ENCODE measurements at places on chromosomes 11 and 22.

DNA sequence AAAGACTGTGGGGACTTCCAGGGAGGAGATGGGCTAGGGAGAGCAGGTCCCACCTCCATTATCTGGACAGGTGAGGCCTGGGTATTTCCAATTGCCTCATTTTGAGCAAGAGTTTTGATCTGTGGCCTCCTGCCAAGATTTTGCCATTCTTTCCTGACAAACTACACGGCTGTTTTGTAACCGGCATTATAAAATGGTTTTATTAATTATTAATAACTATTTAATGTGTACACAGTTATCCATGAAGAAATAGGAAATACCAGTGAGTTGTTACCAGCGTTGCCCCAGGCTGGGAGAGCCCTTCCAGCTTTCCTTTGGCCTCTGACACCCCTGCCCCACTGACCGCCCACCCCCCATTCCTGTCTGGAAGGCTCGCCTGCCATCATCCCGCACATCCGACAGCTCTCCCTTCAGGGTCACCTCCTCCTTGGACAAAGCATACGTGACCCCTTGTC, 14.9 kb upstream of the SEC14L3 start:
- no peak for DNase-seq

- DNase-seq: no peak
Observed at GRCh38 chr22:44355716-44356070, 42.9 kb upstream of the SHISAL1 start.

DNA sequence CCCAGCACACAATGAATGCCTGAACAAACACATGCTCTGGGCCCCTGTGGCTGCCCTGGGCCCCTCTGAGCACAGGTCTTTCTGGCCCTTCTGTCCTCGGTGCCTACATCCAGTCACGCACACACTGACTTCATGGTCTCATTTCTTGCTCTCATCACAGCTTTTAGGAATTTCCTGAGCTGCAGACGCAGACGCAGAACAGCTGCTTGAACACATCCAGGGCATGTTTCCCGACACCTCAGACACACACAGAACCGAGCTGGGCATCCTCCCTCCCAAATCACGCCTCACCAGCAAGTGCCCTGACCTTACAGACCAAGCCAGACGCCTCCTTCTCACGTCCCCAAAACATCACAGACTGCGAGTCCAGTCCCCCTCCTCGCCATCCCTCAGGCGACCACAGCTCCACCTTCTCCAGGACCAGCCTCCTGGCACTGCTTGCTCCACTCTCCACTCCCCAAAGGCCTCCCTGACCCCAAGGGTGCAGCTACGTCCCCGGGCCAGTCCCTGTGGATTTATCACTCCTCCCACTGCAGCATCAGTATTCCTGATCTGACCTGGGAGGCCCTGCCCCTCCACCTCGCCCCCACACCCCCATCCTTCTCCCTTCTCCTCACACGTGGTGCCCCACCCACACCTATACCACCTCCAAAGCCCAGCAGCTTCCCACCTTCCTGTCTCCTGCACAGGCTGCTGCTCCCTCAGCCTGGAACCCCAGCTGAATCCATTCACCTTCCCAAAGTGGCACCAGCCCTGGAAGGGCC, 12.9 kb downstream of the SIRT3 start:
- no peak for DNase-seq

- no peak for DNase-seq
Observed at GRCh38 chr11:1343391-1344055, 34.1 kb upstream of the TOLLIP start.

DNA sequence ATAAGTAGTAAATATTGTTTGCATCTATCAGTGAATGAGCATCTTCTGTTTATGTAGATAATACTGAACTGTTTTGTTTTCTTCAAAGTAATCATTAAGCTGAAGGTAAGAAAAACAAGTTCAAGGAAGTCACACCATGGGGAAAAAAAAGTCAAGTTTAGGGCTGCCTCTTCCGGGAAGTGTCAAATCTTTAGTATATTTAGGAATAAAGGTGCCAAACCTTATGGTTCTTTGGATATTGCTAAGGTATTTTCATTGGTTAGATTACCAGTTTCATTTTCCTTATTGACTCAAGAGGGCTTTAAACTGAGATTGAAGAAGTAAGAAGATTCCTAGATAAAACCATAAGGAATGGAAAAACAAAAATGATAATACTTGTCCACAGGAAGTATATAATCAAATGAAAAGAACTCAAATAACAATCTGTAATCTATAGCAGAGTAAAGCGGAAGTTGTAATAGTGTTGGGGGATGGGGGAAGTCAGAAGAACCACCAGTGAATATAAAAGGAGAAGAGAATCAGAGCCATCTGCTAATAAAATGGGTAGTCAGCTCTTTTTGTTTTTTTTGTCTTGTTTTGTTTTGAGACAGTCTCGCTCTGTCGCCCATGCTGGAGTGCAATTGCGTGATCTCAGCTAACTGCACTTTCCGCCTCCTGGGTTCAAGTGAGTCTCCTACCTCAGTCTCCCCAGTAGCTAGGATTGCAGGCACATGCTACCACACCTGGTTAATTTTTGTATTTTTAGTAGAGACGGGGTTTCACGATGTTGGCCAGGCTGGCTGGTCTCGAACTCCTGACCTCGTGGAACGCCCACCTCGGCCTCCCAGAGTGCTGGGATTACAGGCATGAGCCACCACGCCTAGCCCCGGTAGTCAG, 2.3 kb downstream of the ATM start:
- no peak for DNase-seq

DNA sequence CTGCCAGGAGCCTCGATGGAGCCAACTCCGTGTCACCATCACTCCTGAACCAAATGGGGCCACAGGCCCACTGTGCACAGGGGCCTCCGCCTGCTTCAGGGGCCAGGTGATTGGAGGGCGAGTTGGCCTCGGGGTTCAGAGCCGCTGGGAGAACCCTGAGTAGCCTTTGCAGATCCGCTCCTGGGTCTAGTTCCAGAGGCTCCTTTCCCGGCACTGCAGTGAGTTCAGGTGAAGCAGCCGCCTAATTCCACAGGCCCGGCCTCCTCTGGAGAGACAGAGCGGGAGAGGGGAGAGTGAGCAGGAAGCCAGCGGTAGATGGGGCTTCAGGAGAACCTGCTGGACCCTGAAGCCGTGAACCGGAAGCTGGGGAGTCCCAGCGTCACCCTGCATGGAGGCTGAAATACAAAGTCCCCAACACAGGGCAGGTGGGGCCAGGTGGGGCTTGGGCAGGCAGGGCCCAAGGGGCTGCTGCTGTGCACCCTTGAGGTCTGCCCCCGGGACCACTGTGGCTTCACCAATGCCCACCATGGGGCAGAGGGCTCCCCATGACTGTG, 22.5 kb downstream of the DRD4 start:
- no peak for DNase-seq

DNA sequence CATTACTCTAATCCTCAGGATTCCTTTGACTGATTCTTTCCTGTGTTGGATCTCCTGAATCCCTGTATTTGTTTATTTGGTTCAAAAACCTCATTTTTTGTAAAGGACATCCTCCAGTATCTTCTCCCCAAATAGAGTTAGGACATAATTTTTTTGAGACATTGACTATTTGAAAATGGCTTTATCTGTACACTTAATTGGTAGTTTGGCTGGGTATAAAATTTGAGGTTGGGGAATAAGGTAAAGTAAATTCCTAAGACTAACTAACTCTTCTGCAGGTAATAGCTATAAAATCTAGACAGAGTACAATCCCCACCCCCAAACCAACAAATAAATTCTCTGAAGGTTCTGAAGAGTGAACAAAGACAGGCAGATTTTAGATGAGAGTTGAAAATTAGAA, 114.4 kb downstream of the CTTN start:
- DNase-seq: no peak

All from activated T-cell treated with anti-CD3 and anti-CD28 coated beads for 1 hour (primary cell).